ENCODE measurements at places on chromosomes 4 and X.
A peak's percentile ranks its signal among the peaks of the same experiment; 100 is the strongest.

- no peak for DNase-seq
Measured at GRCh38 chrX:53332204-53332603, 50.8 kb upstream of the IQSEC2 start.

DNA sequence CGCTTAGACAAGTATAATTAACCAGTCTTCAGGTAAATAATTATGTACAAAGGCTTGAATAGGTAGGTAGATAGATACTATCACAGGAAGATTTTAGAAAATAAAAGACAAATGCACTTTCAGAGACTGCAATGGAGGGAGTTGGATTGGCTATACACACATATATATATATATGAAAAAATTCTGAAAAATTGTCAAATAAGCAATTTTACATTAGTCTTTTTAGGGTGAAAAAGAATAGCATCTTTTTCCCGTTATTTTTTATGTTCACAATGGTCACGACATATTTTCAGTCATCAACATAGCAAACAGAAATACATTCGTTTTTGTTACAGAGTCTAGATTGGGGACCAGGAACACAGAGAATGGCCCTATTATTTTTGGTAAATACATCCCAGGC, 385.9 kb upstream of the ACTRT1 start:
- no peak for DNase-seq

DNA sequence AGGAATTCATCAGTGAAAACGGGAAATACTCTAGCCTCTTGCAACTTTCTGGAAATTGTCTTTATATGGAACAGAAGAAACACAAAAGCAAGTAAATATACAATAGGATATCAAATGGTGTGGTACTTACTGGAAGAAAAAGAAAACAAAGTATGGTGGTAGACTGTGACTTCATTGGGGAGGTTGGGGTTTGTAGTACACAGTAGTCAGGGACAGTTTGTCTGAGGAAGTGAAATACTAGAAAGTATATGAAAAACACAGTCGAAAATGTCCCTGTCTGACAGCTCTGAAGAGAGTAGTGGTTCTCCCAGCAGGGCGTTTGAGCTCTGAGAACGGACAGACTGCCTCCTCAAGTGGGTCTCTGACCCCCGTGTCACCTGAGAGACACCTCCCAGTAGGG, 390.0 kb upstream of the NWD2 start:
- peak; percentile 13 for DNase-seq

DNA sequence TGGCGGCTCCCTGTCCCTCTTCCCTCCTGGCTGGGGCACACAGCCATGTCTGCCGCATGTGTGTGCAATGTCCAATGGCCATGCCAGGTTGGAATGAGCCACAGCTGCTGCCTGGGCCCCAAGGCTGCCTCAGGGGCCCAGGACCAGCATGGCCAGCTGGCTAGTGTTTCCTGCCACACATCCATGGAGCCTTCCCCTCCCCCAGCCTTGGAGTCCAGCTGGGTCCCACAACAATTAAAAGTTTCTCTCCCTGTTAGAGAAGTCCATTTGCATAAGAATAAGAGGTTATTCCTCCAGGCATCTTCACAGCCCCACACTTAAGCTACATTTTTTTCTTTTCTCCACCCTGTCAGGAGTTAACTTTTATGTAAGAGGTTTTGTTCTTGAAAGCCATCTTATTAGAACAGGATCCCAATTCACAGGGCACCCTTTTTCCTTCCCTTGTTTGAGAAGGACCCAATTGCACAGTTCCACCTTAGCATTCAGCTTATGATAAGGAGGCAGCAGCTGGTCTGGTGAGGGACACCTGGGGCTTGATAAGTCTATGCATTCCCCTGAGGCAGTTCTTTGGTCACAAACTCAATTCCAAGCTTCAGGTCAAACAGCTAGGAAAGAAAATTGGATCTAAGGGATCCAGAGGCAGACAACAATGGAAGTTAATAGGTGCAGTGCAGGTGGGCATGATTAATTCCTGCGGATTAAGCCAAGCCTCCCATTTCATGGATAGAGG, 963.3 kb upstream of the GRIA3 start:
- no peak for DNase-seq

GRCh38 chr4:13538427-13538973, 5.8 kb downstream of the NKX3-2 start:
- DNase-seq, result no peak

DNA sequence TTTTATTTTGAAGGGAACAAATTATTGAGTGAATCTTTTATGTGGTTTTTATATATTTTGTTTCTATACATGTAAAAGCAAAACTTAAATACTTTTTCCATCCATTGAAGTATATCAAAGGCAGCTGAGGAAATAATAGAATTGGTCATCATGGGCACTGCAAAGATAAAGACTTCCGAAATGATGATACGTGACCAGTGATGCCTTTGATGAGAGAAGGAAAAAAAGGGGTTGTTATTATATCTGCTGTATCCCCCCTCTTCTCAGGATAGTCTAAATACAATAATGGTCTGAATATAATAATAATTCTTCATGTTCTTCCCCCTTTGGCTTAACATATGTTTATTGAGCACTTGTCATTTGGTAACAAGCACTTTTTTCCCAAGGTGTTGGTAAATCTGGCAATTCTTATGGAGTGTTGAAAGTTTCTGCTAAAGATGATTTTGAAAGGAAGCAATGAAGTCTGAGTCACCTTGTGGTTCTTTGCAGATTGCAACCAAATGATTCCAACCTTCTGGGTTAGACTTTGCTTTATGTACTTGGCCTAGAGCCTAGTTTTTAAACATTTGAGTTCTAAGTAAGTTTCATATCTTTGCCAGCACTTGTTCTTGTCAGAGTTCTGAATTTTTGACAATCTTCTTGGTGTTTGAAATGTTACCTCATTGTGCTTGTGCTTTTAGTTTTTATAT, 60.8 kb downstream of the USP9X start:
- no peak for DNase-seq

DNA sequence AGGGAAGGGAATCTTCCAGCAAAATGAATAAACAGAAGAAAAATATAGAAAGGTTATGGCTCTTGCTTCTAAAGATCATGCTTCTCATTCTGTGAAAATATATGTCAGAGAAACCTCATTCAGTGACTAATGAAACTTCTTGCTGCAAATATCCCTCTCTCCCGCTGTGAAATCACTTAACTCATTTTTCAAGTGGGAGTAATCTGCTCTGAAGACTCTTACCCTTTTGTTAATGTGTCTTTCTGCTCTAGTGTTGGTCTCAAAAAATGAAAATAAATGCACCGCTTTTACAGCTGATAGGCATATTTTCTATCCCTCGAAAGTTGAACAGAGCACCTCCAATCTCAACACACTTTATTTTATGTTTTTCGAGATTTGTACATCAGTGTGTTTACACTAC, 252.3 kb downstream of the NLGN4X start:
- DNase-seq, result no peak

GRCh38 chr4:118396881-118397622, 44.2 kb upstream of the PRSS12 start:
- DNase-seq, result no peak

GRCh38 chr4:27616166-27616565, 755.5 kb downstream of the STIM2 start:
- no peak for DNase-seq

- DNase-seq, result no peak
Measured at GRCh38 chr4:175215657-175216056, 297.5 kb downstream of the ADAM29 start.

DNA sequence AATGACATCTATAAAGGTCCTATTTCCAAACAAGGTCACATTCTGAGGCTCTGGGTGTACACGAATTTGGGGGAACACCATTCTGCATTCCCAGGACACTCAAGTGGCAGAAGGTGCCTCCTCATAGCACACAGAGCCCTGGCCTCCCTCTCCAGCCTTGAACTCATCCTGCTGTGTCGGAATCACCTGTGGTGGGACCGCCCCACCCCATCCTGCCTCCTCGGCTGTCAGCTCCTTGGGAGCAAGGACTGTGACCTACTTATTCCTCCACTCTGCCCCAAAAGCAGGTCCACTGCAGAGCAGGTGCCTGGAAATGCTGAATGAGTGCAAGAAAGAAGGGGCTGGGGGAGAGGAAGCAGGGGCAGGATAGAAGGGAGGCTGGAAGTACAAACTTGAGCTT, 33.5 kb downstream of the HTRA3 start:
- no peak for DNase-seq

DNA sequence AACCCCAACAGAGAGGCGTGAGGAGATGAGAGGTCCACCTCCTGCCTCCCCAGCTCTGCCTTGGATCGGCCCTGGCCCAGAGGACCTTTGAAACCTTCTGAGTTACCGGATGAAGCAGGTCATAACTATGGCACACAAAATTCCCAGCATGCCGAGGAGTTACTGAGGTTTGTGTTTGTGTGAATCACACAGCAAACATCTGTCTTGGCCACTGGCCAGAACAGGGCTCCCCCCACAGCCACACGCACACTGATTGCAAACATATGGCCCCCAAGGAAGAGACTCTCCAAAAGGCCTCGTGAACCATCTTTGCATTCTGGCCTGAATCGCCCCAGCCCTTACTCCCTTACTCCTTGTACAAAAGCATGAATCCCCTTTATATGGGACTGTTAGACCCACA, 18.9 kb downstream of the RPS4X start:
- no peak for DNase-seq

DNA sequence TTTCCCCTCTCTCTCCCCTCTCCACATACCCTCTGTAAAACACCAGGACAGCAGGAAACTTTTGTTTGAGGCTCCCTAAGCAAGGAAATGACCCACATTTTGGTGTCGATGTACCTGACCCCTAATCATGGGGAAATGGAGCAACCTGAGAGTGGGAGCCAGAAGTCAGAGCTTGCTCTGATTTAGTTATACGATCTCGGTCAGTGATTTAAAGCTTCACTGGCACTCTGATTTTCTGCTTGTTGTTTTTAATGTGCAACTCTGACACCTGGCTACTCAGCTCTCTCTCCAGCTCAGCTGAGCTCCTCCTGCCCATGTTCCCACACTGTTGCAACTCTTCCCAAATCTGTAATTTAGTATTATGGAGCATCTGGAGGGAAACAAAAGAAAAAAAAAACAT, 408.6 kb downstream of the ADAM29 start:
- DNase-seq, result no peak

DNA sequence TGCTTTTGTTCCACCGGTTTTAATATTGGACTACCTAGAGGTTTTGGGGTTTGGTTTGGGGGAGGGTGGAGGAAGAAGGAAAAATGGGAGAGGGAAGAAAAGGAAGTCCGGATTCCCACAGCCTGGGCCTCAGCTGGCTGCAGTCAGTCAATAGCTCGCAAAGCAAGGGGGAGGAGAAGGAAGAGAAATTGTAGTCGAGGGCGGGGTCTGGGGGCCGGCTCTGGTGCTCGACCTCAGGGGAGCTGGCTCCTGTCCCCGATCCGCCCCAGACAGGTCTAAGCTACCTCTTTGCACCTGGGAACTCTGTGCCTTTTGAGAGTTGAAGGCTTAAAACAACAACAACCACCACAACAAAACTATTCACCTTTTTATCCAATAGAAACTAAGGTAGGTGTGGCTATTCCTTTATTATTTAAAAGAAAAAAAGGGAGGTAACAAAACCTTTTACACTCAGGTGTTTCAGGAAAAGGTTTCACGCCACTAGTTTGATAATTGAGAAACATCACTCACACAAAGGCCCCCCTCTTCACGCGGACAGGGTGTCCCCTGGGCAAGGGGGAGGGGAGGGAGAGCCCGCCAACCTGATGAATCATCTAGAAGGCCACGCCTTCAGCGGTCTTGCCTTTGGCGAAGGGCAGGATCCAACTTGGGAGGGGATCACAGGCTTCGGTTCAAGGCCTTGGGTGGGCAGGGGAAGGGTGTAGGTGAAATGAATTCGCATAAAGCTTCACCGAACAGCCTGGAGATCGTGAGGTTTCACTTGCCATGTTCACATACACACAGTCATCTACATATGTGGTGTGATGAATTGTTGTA, 1.6 kb upstream of the LNX1 start:
- no peak for DNase-seq

DNA sequence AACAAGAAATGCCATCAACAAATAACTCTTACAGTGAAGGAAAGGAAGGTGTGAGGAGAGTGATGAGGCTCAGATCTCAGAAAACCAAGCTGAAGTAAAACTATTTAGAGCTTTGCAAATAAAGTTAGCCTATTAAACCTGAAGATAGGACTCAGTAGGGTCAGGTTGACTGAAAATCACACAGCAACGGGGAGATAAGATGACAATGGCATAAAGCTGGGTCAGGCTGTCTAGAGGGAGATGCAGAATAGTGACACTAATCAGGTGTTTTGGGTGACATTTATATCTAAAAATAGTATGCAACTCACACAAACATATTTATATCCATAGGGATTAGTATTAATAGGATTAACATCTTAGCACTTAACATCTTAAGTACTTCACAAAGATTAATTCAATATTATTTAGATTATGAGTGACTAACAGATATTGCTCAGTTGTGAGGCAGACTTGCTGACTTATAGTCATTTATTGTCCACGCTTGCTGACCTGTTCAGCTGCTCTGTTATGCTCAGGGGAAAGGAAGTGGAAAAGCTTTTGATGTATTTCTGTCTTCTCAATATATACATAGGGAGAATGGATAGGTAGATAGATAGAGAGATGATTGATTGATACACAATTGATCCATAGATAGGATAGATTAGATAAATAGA, 130.7 kb upstream of the GUCY1A1 start:
- DNase-seq, result no peak

DNA sequence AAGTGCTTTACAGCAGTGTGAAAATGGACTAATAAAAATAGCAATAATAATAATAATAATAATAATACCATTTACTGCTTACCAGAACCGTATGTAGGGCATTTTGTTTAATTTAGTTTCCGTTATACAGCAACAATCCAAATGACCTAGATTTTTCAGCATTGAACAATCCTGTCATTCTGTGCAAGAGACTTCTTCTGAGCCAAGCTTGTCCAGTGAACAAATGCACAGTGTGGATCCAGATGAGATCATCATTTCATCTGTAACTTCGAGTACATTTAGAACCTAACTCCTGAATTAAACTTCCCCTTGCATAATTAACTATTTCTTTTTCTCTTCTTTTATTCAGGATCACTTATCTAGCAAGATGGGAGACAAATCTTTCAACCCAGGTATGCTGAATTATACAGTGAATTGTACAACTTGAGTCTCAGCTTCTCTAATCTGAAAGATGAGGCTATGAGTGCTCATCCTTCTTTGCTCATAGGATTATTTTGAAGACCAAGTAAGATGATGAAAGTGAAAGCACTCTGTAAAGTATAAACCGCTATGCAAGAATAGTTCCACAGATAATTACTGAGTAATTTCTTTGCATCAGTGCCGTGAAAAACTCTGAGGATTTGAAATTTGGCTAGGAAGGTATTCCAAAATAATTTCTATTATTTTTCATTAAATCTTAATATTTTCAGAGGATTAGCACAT, 6.6 kb downstream of the CLNK start:
- peak; percentile 28 for DNase-seq

GRCh38 chrX:107625739-107626138, 2.6 kb upstream of the PRPS1 start:
- no peak for DNase-seq

DNA sequence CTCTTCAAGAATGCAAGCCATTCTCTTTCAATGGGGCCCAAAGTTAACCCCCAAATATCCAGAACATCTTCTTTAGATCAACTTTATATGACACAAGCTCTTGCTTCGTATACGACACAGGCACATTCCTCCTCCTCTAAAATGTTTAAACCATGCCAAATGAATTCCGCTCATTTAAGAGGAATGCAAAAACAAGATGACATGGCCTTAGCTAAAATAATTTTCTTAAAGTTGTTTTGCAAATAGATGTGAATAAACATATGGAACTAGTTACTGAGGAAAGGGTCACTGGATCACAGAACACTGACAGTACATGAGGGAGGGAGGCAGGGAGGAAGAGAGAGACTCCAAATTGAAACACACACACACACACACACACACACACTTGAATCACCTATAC, 97.4 kb downstream of the RASL11B start:
- no peak for DNase-seq

GRCh38 chrX:25285598-25285997, 269.8 kb upstream of the ARX start:
- no peak for DNase-seq

GRCh38 chrX:74211911-74212310, 92.1 kb upstream of the ZCCHC13 start:
- DNase-seq, result no peak

All from GM10248 (cell line).